ENCODE measurements at places on chromosomes 12 and 14. TPM values are rescaled to one million over a fixed set of nuclear protein-coding genes. Genes with fewer than 3 reads are reported as not detected.

GRCh38 chr12:1054117-1054870, 63.3 kb downstream of the ERC1 start:
- DNase-seq: no peak
- H3K27ac ChIP-seq: peak overlapping the region; percentile 74
- no peak overlapping the region for H3K4me3 ChIP-seq
- H3K27me3 ChIP-seq: no peaks in the 10 kb centered on the region
- peaks cover 16% of the 10 kb centered on the region for H3K36me3 ChIP-seq

DNA sequence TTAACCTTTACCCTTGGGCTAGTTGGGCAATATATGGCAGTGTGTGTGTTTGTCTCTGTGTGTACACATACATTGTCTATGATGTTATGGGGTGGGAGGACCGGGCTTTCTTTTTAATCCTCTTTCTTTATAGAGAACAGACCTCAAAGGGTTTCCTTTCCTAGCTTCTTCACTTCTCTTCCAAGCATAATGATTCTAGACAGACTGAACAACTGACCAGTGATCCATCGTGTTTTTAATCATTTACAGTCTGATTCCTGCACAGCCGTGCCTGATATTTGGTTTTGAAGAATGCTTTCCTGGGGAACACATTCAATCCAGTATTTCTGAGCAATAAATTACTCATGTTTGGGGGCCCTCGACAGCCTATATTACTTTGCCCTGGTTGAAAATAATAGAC, 481.1 kb upstream of the DCN start:
- H3K4me3 ChIP-seq: no peak overlapping the region
- no peaks in the 10 kb centered on the region for H3K36me3 ChIP-seq
- DNase-seq: no peak
- H3K27ac ChIP-seq: no peak overlapping the region

- H3K27ac ChIP-seq: no peak overlapping the region
- no peak overlapping the region for H3K4me3 ChIP-seq
- no peaks in the 10 kb centered on the region for H3K4me1 ChIP-seq
These were observed 42.8 kb downstream of the AMN start for GRCh38 chr14:102965282-102965681.

DNA sequence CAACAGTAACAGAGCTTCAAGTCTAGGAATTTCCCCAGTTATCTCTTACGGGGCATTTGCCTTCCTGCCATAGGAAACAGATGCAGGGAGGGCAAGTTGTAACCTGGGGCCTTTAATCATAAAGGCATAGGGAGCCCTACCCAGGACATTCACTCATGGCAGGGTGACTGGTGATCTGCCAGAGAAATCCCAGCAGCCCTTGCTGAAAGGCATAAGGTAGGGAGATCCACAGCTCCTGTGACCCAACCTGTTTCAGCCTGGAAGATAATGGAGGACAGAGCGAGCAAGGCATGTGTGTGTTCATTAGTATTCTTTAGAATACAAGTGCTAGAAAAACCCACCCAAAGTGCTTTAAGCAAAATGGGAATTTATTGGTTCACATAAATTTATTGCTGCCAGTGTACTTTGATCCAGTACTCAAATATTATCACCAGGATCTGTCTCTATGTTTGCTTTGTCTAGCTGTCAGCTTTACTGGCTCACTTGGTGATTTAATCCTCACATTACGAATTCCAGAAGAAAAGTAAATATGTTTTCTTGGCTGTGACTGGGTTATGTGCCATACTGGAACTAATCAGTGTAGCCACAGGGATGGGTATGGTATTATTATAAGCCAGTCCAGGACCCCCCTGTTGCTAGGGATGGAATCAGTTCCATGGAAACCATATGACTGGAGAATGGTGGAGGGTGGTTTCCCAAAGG, 21.1 kb upstream of the AKAP6 start:
- no peak overlapping the region for H3K27ac ChIP-seq
- peaks cover 8% of the 10 kb centered on the region for H3K27me3 ChIP-seq
- H3K4me1 ChIP-seq: no peaks in the 10 kb centered on the region
- no peak overlapping the region for H3K4me3 ChIP-seq
- DNase-seq: no peak

DNA sequence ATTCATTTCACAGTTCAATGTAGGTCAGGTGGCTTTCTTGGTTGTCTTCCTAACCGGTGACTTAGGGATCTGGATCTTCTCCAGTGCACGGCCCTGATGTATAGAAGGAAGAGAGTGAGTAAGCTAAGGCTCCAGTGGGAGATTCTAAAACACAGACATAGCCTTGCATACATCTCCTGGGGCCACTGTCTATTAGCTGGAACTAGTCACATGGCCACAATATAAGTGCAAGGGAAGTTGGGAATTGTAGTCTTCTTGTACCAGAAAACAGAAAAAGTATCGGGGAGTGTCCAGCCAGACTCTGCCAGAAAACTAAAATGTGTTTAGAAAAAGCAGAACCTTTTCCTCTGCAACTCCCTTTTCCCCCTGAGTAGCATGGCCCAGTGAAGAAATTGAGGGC, 531.6 kb downstream of the VRK1 start:
- H3K4me1 ChIP-seq: peaks cover 24% of the 10 kb centered on the region
- H3K4me3 ChIP-seq: no peak overlapping the region
- H3K27me3 ChIP-seq: no peaks in the 10 kb centered on the region
- no peak for DNase-seq

Gene KLRC2
- total RNA-seq: 1.9 TPM

Gene KERA
- not detected for total RNA-seq
